GM23248 (cell line): ENCODE measurements at places on chromosomes 13 and 19.
A peak's percentile ranks its signal among the peaks of the same experiment; 100 is the strongest.

DNA sequence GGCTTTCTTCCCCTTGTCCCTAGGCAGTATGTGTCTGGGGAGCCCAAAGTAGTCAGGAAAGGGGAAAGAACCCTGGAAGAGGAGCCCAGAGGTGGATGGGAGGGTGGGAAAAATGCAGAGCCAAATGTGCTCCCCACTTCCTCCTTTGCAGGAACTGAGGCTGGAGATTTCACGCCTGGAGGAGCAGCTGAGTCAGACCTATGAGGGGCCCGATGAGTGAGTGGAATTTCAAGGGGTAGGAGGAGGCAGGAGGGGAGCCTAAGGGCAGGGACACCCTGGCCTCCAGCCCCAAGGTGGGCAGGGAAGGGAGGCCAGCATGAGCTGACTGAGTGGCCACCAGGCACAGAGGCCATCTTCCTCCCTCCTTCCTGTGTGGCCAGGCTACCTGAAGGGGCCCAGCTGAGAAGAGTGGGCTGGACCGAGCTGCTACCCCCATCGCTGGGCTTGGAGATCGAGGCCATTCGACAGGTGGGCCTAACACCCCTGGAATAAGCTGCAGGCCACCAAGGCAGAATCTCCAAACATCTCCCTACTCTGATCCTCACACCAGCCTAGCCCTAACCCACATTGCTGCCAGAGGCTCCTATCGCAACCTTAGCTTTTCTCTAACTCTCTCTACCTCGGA lies 14.3 kb downstream of the PTH2 start:
- no peak for DNase-seq

- DNase-seq, result no peak
These were observed 7.2 kb upstream of the ACER1 start for GRCh38 chr19:6340493-6341201.

- peak; percentile 50 for DNase-seq
These were observed 16.5 kb downstream of the SHANK1 start for GRCh38 chr19:50702871-50703829.

- no peak for DNase-seq
These were observed 783.6 kb downstream of the UQCRFS1 start for GRCh38 chr19:28429356-28429755.

DNA sequence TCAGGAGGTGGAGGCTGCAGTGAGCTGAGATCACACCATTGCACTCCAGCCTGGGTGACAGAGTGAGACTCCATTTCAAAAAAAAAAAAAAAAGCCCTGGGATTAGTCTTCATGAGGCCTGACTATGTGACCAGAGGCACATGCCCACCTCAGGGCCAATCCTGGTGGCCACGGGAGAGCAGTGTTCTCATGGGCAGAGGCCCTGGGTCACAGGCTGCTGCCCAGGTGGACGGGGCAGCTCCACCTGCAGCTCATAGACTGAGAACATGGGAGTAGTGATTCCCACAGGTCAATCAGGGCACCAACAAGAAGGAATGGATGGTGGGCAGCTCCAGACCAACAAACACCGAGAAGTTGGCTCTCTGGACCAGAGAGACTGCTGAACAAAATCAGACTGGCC lies 26.1 kb upstream of the PEPD start:
- DNase-seq, result no peak

DNA sequence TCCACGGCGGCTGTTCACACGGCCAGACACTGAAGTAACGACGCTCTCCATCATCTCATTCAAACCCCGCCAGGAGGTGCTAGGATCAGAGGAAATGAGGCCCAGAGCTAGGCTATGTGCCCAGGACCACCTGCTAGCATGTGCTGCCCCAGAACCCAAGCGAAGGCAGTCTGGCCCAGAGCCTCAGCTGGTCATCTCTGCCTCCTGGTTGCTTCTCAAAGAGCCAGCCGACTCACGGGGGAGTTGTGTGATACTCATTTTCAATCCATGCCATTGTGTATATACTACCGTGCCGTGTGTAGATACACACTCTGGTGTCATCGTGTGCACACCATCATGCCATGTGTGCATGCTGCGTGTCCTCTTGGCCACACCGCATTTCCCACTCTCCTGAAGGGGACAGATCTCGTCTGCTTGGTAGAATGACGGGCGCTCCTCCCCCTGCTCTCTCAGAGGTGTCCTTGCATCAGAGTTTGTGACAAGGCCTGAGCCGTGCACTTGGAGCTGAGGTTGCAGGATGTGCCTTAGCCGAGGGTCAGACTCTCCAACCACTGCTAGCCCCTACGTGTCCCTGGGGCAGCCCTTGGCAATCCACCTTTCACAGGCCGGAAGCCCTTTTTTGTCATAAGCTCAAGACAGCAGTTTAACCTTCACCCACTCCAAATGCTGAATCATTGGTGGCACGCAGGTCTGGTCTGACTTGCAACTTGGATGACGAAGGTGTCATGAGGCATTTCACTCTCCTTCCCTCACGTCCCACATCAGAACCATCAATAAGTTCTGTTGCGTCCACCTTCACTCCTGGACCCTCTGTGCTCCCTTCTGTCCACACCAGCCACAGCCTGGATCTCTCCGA lies 130.4 kb downstream of the CRYL1 start:
- peak; percentile 14 for DNase-seq

DNA sequence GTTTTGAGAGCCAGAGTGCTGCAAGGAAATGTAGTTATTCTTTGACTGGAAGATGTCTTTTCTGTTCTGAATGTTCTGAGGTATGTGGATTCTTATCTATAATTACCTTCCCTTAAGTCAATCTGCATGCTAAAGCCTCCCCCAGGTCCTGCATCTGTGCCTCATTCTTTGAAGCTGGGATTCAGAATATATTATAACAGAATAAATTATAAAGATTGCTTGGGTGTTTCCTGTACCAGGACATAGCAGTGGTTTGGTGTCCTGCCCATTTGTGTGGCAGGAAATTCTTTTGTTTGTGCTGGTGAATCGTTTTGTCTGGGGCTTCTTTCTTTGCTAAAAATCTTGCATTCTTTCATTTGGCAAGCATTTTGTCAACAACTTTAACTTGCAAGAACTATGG lies 60.2 kb downstream of the ITGBL1 start:
- peak; percentile 71 for DNase-seq

- peak; percentile 21 for DNase-seq
These were observed 73.8 kb downstream of the CCDC70 start for GRCh38 chr13:51935326-51936171.

GRCh38 chr13:65724226-65724625 lies 1505.9 kb downstream of the PCDH9 start:
- DNase-seq, result no peak

DNA sequence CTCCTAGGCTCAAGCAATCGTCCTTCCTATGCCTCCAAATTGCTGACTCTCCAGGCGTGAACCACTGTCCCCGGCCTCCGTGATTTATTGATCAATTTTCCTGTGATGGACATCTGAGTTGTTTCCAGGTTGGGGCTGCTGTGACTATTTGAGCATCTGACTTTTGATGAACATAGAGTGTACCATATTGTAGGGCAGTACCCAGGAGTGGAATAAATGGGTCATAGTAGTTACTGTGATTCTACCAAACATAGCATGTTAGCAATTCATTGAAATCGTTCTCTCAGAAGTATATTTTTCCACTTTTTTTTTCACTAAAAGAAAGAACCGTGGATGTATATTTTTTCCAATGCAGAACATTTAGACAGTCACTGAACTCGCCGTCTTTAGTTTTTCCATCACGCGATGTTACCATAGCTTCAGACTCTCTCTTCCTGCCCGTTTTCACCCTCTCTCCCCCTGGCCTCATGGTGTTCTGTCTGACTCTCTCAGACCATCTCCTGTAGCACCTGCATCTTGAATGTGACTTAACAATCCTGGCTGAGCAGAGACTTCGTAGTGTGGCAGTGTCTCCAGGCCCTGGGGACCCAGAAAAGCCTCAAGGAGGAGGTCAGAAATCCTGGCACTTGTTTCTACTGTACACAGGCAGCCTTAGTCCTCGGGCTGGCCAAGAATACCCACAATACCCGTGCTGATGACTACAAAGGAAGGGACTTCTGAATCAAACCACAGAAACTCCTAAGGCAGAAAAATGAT lies 3.2 kb upstream of the RASGRP4 start:
- DNase-seq, result no peak

GRCh38 chr13:66036636-66037035 lies 1193.5 kb downstream of the PCDH9 start:
- DNase-seq, result no peak

DNA sequence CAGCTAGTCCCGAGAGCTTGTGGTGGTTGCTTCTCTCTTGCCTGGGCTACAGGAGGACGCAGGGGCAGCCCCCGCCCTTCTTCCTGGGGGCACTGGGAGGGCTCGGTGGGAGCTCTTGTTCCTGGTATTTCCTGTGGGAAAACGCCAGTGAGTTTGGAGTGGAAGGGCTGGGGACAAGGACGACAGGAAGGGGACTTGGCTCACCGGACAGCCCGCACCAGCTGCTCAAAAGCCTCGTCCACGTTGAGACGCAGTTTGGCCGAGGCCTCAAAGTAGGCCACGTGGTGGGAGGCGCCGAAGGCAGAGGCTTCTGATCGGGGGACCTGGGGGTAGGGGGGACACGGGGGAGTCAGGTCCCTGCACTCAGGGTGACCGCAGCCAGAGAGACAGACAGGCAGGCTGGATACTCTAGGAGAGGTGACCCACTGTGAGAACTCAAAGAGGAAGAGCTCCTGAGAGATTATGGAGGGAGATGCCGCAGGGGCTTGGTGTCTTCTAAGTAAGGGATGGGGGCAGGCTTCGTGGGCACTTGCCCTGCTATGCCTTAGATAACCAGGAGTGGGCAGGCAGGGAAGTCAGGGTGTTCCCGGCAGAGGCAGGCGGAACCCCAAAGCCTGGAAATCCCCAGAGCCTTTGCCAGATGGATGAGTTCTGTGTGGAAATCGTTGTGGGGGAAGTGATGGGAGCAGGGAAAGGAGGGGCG lies 4.3 kb downstream of the RRAS start:
- peak; percentile 43 for DNase-seq

- DNase-seq, result no peak
These were observed 172.6 kb upstream of the ATXN8OS start for GRCh38 chr13:69935043-69935442.

DNA sequence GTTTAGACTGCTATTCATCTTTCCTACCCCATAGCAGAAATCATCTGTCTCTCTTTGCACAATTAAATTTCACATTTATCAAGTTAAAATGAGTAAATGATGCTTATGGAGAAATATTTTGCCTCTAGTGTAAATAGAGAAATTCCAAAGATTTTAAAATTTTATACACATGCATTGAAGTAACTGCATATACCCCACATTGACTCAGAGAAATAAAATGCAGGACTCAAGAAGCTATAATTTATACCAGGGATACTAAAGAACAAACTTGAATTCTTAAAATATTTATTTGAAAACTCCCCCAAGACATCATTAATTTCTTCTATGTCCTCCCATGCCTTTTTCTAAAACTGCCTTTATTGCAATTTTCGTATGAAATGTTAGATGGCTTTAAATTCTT lies 165.8 kb downstream of the DIAPH3 start:
- no peak for DNase-seq

DNA sequence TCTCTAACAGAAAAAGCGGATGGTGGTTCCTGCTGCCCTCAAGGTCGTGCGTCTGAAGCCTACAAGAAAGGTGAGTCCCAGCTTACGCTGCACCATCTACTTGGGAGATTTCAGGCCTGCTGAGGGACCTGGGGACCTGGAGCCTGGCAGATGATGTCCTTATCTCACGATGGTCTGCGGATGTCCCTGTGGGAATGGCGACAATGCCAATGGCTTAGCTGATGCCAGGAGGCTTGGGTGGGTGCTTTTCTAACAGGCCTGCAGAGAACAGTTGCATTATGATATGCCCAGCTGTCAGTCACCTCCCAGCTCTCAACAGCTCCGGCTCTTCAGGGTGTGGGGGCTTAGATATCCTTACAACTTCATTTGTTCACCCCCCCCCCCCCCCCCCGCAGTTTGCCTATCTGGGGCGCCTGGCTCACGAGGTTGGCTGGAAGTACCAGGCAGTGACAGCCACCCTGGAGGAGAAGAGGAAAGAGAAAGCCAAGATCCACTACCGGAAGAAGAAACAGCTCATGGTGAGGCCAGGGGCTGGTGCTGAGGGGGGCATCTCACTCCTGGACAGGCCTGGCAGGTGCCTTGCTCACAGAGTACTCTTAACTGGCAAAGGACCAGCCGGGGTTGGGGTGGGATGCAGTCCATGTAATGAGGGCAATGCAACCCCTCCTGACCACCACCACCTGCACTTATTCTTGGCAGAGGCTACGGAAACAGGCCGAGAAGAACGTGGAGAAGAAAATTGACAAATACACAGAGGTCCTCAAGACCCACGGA lies 3.8 kb downstream of the RPL13A start:
- no peak for DNase-seq

- no peak for DNase-seq
These were observed 21.4 kb upstream of the UPF3A start for GRCh38 chr13:114259974-114260373.

DNA sequence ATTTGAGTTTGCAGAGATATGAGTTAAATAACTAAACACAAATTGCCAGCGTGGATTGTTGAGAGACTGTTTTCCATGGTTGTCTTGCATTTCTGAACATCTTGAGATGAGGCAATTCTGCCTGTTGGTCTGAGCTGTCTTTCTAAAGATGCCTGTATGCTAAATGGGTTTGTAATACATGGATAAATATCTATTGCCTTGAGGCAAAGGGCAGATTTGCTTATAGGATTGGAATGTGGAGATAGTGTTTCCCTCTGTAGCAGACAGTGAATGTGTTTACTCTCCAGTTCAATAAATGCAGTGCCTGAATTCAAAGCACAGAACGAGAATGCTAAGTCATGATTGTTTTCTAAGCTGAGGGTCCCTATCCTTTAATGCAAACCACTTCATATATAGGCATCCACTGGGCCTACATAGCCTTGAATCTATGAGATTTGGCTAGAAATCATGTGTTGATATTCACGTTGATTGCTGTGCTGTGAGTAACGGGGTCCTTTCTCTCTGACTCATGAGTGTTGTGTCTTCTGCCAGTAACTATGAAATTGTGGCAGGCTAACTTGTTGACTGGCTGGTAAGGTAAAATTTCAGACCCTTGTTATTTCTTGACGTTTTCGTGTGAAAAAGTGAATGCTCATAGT lies 2554.8 kb downstream of the PCDH9 start:
- peak; percentile 66 for DNase-seq

DNA sequence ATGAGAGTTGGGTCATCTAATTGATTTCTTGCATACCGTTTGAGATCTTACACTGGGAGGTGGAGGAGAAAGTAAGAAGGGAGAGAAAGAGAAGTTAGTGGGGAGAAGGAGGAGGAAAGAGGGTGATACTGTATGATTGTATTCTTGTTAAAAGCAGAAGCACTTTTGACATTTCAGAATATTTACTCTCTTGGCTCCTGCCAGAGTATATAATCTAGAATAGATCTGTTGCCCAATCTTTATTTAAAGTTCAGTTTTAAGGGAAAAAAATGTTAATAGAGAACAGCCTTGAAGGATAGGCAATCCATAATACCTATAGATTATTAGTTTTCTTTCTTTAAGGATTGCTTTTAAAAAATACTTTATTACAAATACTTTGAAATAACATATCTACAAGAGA lies 41.5 kb downstream of the PDS5B start:
- no peak for DNase-seq
